ENCODE measurements at places on chromosomes 13 and 19. TPM values are rescaled to one million over a fixed set of nuclear protein-coding genes. Genes with fewer than 3 reads are reported as not detected.

GRCh38 chr13:105725887-105726286, 809.6 kb downstream of the EFNB2 start:
- DNase-seq: no peak

DNA sequence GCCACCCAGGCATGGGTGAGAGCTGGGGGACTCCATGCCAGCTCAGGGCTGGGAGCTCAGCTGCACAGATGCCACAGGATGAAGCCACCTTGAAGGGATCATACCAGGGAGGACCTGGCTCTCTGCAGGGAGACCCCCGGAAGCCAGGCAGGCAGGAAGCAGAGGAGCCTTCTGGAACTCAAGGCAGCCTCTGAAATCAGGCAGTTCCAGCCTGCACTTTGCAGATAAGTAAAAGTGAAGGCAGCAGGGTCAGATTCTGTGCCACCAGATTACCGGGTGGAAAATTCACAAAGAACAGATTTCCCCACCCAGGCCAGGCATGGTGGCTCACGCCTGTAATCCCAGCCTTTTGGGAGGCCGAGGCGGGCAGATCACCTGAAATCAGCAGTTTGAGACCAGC, 2.5 kb downstream of the TMEM259 start:
- no peak for DNase-seq

DNA sequence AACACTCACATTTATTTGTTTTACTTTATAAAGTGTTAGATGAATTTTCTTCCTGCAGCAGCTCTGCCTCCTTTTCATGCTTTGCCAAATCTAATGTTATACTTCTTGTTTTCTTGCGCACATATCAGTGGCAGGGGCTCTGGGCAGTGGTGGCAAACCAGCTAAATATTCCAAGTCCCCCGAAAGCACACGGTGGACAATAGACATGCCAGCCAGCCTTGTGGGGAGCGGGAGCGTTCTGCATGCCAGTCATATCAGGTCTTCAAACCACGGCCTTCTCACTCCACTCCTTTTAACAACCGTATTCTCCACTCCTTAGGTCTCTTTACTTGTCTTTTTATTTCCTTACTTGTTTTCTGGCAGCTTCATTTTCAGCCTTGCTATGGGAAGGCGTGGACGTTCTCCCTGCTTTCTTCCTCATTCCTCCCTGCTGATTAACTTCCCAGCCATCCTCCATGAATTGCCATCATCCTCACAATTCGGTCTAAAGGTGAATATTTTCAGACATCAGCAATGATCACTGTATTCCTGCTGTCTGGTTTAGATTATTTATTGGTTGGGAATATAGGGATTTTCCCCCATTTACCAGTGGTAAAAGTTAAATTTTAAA, 77.1 kb upstream of the WASF3 start:
- DNase-seq: no peak

DNA sequence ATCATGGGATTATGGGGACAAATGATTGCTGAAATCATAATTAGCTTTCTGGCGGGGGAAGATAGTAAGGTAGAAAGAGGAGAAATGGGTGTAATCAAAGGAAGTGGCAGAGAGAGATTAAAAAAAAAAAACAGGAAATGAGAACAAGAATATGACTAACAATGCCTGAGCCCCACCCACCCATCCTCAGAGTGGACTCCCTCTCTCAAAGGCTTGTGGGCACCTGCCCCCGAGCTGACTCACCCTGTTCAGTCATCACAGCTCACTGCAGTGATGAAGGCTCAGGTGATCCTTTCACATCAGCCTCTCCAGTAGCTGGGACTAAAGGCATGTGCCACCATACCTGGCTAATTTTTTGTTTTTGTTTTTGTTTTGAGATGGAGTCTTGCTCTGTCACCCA, 26.4 kb upstream of the TPT1 start:
- peak; percentile 65 for DNase-seq

GRCh38 chr19:50362030-50362412, 3.4 kb downstream of the NAPSA start:
- DNase-seq: no peak

DNA sequence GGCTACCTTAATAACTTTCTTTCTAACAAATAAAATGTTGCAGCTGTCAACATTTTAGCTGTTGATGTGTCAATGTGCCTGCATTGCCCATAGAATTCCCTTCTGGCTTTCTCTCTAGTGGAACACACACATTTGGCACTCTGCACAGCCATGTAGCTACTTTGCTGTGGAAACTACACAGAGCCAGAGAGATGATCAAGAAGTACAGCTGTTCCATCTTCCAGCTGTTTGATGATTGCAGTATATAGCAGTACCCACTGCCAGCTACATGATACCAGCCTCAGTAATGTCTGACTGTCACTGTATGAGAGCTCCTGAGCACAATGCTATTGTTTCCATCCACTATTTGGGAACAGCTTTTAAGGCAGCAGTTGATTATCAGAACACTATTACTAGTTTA, 843.0 kb downstream of the PCDH17 start:
- DNase-seq: no peak

Gene KLK2
- not detected for total RNA-seq

DNA sequence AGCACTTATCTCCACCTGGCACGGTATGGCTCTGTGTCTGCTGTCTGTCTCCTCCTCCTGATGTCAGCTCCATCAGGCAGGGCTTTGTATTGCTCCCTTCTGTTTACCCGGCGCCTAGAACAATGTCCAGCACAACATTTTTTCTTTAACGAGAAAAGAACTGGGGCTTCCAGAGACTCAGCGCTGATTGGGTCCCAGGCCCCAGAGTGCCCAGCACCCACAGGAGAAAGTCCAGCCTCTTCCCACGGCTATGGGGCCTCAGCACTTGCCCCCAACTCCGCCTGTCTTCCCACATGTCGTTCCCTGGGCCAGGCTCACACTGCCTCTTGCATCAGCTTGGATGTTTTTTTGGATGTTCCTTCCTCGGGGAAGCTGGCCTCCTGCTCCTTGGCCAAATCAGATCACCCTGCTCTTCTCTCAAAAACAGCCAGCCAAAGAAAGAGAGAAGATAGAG, 6.9 kb downstream of the MYPOP start:
- no peak for DNase-seq

DNA sequence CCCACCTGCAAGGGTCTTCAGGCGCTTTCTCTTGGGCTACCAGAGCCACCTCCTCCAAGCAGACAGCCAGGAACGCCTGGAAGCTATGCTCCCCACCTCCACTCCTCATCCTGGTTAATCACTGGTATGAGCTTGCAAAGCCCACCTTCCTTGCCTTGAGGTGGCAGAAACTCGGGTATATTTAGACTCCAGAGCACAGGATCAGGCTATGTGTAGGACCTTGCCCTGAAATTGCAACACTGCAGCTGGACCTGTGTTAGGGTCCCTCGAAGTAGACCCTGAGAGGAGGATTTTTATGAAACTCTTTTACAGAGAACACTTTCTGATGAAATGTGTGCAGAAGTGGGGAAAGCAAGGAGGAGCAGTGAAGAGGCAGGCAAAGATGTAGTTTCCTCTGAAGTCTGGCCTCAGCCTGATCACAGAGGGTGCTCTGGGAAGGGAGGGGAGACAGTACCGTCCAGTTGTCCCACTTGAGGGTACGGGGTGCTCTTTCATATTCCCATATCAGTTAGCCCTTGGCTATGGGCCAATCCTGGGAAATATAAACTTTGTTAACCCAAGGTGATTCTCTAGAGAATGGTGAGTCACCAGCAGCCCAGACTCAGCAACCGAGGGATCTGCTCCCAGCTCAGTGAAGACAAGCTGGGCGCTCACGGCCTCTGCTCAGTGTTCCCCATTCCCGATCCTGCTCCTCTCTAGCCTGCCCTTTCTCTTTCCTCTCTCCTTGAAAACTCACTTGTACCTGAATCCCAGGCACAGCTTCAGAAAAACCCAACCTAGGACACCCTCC, 157.9 kb downstream of the UQCRFS1 start:
- no peak for DNase-seq

DNA sequence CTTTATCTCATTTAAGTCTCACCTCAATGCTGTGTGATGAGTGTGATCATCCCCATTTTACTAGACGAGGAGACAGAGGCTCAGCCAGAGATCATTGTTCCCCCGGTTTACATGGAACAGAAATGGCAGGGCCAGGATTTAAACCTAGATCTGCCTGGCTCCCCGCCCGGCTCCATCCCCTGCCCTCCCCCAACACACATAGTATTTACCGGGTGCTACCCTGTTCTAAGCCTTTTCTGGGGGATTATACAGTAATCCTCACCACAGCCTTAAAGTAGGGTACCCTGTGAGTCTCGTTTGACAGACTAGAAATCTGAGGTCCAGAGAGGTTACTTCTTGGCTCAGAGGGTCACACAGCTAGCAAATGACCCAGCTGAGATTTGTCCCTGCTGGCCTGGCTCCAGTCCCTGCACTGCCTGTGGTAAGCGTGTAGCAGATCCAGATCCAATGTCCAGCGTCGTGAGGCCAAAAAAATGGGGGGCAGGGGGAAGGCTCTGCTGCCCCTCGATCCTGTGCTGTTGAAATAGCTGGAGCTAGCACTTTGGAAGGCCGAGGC, 3.8 kb upstream of the KLC3 start:
- no peak for DNase-seq

Gene ZNF627
- 23.0 TPM for total RNA-seq

- no peak for DNase-seq
Observed at GRCh38 chr19:18008814-18009213, 844 bp downstream of the ARRDC2 start.

Gene C2CD4C
- 4.1 TPM for total RNA-seq

Gene HIPK4
- 0.18 TPM for total RNA-seq

- DNase-seq: peak; percentile 85
Observed at GRCh38 chr13:77544355-77544754, 8.8 kb downstream of the SCEL start.

GRCh38 chr13:79846386-79846785, 365.4 kb downstream of the NDFIP2 start:
- DNase-seq: no peak

Gene CHST8
- total RNA-seq: 0.89 TPM

GRCh38 chr13:21637296-21637695, 33.3 kb upstream of the MICU2 start:
- DNase-seq: no peak

DNA sequence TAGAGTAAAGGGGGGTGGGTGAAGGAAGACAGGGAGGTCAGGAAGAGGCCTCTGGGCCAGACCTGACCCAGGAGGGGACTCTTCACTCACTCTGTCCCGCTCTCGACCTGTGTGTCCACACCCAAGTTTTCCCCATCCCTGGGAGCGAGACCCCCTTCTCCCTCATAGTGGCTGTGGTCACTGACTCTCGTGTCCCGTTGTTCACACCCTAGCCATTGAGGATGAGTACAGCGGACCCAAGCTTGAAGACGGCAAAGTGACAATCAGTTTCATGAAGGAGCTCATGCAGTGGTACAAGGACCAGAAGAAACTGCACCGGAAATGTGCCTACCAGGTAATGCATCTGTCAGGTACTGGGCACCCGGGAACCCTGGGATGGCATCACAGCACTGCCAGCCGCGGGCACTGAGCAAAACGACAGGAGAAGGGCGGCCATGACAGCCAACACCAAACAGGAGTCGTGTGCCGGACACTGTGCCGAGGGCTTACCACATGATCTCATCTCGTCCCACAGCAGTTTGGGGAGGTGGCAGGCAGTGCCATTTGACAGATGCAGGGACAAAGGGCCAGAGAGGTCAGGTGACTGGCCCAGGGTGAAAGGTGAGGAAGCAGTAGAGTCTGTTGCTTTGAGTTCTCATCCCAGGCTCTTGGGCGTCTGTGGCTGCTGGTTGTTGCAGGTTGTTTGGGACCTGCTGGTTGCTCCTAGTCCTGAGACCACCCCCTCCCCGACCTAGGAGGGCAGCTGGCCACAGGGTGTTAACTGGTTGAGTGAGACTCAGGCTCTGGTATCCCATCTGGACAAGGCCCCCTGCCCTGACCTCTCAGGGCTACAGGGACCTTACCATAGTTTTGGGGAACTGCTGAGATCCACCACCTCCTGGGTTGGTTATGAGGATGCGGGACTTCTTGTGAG, 29.6 kb downstream of the PPP5C start:
- no peak for DNase-seq

Gene HSH2D
- not detected for total RNA-seq

DNA sequence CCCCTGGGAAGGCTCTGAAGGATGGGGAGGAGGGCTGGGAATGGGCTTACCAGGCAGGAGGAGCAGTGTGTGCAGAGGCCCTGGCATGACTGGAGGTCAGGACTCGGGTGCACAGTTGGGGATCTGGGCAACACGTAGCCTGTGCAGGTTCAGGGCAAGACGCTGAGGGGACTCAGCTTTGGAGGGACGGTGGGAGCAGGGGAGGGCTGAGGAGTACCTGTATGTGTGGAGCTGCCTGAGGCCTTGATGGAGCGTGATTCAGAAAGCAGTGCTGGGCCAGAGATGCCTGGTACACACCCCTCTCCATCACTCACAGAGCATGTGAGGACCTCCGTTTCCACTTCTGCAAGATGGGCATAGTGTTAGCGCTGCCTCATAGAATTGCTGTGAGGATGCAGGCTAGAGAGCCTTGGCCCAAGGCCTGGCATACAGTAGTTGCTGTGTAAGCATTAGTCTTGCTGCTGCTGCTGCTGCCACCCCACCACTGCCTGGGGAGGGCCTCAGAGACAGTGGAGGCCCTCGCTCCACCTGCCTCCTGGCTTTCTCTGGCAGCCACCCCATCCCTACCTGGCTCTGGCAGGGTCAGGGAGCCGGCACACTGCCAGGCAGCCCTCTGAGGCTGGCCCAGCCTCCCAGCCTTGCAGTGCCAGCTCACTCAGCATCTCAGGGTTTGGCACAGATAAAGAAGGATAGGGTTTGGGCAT, 2.4 kb downstream of the PAK4 start:
- DNase-seq: no peak

Gene DPF1
- total RNA-seq: 7.8 TPM

- DNase-seq: no peak
Observed at GRCh38 chr19:15843203-15843893, 27.9 kb upstream of the OR10H1 start.

Gene MRPL34
- 304 TPM for total RNA-seq

- DNase-seq: no peak
Observed at GRCh38 chr19:10432736-10433130, 12.4 kb downstream of the PDE4A start.

Gene NBEA
- 13.2 TPM for total RNA-seq

DNA sequence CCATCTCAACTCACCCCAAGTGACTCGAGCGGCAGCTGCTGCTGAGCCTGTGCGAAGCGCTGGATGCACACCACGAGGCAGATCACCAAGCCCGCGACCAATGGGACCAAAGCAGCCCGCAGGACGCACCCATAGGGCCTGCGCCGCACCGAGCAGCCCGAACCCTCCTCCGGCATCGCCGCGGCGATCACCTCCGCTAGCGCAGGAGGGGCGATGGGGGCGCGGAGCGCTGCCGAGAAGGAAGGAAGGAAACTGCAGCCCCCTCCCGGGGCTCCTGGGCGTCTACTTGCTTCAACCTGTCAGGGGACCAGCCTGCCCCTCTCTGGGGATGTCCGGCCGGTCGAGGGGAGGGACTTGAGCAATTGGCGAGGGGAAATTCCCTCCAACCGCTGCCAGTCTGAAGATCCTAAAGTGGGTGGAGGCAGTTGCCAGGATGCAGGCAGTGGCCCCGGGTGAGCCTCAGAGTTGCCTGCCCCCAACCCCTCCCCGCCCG, at the start of gene CD70:
TSS of gene CD70 (minus strand) at position 324 of the 493 bp plus-strand sequence. CDS start at position 176, 148 bp downstream.
- DNase-seq: no peak

GRCh38 chr13:60572003-60572798, 175.2 kb downstream of the TDRD3 start:
- DNase-seq: peak; percentile 45

GRCh38 chr19:54262066-54262465, 5.0 kb upstream of the LILRB5 start:
- DNase-seq: no peak

GRCh38 chr13:36445278-36445677, 13.0 kb downstream of the CCNA1 start:
- DNase-seq: no peak

Data from cardiac muscle cell (in vitro differentiated cells and primary cell).